OCI-LY7 (cell line): ENCODE measurements at places on chromosomes 1 and 21.
A peak's percentile ranks its signal among the peaks of the same experiment; 100 is the strongest.

GRCh38 chr1:147264158-147264768 is 21.8 kb downstream of the CHD1L start:
- no peak for DNase-seq

DNA sequence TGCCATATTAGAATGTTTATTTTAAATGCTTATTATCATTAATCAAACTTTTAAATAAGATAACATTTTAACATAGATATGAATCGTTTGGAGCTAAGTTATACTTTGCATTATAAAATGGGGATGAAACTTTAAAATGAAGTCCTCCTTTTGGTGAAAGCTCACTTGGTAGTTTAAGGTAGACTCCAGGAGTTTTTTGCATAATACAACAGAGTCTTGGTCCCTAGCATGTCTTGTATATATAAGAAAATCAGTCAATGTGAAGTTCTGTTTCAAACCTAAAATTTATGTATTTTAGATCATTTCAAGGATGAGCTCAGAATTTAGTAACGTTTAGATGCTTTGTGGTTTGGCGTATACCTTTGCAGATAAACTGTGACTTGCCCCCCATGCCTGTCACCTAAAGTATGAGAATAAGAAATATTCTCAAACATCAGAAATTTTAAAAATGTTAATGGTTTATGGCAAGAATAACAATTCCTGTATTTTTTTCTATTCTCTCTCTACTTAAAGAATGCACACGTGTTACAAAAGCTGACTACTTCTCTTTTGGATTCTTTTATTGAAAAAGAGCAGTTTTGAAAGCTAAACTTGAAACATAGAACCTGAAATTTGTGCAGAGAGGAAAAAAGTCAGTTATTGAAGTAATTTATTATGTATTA is 3.8 kb downstream of the NFIA start:
- DNase-seq: no peak

DNA sequence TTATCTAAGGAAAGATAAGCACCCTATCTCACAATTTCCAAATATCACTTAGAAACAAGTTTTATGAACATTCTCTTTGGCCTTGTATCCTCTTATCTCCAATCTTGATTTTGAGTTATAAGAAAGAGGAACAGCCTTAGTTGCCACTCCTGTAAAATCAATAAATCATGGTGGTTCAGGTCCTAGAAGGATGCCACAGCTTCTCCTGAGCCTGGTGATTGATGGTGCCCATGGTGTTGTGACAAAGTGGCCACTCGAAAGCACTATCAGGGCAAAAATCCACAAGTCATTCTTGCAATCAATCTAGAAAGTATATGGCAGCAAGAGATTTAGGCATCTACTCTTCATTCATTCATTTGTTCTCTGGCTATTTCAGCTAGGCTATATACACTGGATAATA is 27.8 kb downstream of the GBP6 start:
- DNase-seq: no peak

GRCh38 chr1:77673716-77674355 is 8.6 kb downstream of the ZZZ3 start:
- no peak for DNase-seq

GRCh38 chr1:28893403-28894102 is 20.8 kb upstream of the EPB41 start:
- peak; percentile 60 for DNase-seq

DNA sequence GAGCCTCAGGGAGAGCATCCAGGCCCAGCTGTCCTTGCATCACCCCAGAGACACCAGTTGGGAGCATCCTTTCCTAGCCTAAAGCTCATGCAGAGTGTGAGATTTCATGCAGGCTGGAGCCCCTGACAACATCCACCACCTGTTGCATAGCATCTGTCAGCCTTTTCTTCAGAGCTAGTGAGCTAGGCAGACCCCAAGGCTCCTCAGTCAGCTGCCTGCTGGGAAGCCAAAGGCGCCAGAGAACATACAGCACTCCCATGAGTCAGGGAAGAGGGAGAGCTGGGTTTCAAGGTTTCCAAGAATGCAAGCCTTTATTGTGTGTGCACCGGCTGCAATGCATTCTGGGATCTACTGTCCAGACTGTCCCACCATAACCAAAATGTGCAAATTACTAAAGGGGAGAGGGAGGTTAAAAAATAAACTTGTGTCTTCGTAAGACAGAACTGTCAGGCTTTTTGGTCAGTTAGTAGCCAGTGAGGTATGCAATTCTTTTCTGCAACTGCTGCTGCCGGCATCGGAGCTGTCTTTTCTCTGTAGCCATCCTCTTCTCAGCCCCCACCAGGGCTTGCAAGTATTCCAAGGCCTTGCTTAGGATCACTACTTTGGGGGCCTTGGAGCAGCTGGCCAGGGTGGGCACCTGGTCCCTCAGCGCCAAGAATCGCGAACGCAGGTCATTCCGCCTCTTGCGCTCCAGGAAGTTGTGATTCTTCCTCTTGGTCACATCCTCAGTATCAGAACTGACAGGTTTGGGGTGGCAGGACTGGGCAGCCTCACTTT is 4.6 kb downstream of the MYCL start:
- DNase-seq: no peak

- DNase-seq: no peak
Measured at GRCh38 chr1:26158271-26158907, 490 bp upstream of the FAM110D start.

- DNase-seq: no peak
Measured at GRCh38 chr21:30256100-30256499, 26.6 kb downstream of the KRTAP24-1 start.

DNA sequence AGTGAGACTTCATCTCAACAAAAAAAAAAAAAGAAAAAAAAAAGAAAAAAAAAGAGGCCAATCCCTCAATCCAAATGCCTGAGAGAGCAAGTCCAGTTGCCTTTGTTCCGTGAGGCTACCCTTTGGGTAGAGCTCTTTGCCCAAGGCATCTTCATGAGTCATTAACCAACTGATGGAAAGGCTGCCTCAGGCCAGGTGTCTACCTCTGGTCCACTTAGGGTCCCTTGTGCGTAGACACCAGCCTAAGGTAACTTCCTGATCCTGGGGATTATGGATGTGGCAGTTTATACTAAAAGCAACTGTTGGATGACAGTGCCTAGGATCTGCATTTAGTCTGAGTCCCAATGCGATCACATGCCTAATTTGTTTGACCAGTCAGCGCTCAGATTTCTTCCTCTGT is 20.7 kb upstream of the ZNF326 start:
- no peak for DNase-seq

DNA sequence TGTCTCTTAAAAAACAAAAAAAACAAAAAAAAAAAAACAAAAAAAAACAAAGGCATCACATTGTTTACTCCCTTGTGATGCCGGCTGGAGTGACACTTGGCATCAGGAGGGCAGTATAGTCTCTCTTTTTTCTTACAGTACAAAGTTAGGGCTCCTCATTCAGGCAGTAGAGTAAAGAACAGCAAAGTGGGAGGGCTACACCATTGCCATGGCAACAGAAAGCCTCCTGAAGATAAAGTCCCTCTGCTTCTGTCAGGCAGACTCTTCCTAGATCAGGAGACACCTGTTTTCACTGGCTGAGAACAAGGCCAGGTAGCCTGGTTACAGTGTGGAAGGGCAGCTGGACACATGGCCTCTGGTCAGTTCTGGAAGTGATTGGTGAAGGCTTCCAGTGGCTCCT is 41.3 kb upstream of the RAB3GAP2 start:
- DNase-seq: no peak

DNA sequence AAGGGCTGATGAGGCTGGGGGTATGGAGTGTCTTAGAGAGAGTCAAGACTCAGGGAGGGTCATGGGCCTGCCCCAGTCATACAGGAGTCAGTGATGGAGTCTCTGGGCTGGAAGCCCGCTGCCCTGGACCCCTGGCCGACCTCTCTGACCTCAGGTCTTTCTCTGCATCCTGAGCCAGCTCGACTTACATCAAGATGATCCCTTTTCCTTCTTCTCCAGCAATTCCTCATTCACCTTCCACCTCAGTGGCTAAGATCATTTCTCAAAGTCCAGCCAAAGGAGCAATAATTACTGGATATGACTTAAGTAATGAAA is 308.6 kb downstream of the MATN1 start:
- DNase-seq: no peak

GRCh38 chr21:33080376-33080775 is 10.4 kb downstream of the OLIG1 start:
- no peak for DNase-seq

GRCh38 chr21:46620846-46621245 is 14.6 kb upstream of the PRMT2 start:
- DNase-seq: no peak

DNA sequence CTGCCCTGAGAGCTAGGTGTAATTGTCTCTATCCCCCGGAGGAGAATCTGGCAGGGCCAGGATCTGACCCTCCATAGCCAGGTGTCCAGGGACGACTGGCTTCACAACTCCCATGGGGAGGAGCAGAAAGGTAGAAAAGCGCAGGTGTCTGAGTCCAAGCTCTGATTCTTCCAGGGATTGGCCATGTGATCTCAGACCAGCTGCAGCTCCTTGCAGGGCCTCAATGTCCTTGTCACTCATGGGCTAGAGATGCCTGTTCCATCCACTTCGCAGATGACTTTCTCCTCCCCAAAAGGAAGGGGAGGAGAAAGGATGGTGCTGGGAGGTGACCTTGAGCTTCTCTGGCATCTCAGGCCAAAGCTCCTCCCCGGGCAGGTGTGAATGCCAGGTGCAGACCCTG is 22.7 kb downstream of the HSPG2 start:
- no peak for DNase-seq

DNA sequence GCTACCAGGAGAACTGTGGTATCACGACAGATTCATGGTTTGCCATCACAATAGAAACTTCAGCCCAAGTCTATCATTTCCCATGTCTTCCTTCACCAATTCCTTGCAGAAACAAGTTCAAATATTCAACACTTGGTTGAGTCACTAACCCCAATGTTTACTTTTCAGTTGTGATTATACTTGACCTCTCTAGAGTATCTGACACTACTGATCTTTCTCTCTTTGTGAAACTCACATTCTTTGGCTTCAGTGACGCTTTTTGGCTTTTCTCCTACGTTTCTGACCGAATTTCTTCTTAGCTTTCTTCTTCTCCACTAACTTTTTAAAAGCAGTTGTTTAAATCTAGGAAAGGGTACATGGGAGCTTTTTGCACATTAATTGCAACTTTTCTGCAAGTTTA is 48.8 kb upstream of the HMGB4 start:
- no peak for DNase-seq

DNA sequence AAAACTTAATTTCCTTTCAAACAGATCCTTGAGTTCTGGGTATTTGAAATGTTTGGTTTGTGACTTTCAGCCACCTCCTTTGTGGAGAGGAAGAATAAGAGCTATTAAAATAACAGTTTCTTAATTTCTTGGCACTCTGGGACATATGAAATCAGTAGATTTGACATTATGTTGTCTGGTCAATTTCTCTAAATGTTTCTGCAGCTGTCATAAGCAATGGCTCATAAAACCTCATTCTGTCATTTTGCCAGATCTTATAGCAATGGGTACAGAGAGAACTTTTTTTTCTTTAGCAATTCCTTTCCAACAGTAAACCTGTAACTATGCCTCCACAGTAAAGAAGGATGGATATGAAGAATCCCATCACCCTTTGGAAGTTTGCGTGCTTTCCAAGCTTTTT is 52.6 kb downstream of the LAMC1 start:
- no peak for DNase-seq

- DNase-seq: peak; percentile 59
Measured at GRCh38 chr1:203629507-203630082, 3.0 kb downstream of the ATP2B4 start.

- no peak for DNase-seq
Measured at GRCh38 chr1:53733447-53733931, 5.5 kb downstream of the GLIS1 start.

GRCh38 chr21:44932408-44933181 is 7.2 kb upstream of the SLX9 start:
- peak; percentile 42 for DNase-seq

DNA sequence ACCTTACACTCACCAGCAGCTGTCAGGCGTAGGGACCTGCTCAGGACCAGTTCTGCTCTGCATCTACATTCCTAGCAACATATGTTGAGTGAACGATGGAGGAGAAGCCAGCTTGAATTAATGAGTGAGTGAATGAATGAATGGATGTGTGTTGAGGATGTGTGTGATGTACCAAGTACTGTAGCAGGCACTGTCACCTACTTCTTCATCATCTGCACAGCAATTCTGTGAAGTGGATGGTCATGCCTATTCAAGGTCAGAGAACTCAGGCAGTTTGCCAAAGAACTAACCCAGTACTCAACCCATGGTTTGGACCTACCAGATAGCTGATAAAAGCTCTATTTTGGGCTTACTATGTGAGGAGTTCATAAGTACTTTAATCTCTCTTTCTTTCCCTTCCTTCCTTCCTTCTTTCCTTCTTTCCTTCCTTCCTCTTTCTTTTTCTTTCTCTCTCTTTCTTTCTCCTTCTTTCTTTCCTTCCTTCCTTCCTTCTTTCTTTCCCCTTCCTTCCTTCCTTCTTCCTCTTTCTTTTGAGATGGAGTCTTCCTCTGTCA is 56.9 kb downstream of the ATP1A1 start:
- DNase-seq: no peak

- DNase-seq: no peak
Measured at GRCh38 chr1:209743145-209743482, 12.7 kb upstream of the TRAF3IP3 start.

- no peak for DNase-seq
Measured at GRCh38 chr1:190003376-190003775, 474.3 kb downstream of the BRINP3 start.

DNA sequence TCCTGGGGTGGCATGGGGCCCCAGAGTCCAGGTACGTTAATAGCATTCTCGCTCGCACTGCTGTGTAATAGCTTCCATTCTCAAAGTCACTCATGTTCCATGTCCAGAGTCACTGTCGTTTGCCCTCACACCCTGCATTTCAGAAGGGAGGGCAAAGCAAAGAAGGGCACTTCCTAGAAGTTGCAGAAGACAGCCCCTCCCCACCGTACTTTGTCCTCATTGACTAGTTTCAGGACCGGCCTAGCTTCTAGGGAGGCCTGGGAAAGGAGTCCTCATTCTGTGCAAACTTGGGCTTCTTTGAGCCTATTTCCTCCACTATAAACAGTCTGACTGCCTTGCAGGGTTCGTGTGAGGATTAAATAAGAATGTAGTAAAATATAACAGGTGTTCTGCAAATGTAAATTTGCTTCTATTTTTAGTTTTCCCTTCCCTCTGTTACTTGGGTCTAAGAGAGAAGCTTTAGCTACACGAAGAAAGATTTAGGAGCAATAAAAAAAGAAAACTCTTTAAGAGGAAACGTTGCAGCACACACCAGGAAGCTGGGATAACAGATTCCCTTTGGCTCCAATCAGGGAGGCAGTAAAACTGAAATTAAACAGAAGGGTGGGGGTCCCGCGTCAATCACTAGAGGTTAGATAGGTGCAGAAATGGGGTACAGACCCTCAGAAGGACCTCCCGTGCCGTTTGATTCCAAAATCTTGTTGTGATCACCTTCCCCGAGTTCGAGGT is 40.1 kb downstream of the ACTL8 start:
- peak; percentile 46 for DNase-seq

GRCh38 chr1:25168193-25169071 is 63.9 kb downstream of the SYF2 start:
- no peak for DNase-seq

DNA sequence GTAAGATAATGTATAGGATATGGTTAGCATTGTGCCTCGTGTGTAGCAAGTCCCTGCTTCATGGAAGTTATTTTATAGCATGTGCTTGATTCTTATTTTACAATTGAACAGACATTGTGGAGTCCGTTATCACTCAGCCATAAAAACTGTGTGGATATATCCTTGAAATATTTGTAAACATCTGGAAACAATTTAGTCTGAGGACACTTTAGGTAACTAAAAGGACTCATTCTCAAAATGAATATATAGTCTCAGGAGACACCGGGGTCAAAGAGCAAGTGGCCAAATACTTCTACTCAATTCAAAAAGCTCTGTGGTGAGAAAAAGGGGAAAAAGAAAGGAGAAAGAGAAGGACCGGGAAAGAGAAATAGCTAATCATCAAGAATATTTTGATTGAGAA is 23.7 kb downstream of the PRRX1 start:
- DNase-seq: no peak
